Activated naive CD8-positive, alpha-beta T cell treated with anti-CD3 and anti-CD28 coated beads, Interleukin-2, amount 50 U/mL, for 16 hours (primary cell): ENCODE measurements at places on chromosomes 4 and X.

GRCh38 chrX:15882704-15883539, 28.3 kb upstream of the AP1S2 start:
- no peak for DNase-seq

GRCh38 chr4:57726154-57726553, 616.0 kb upstream of the IGFBP7 start:
- no peak for DNase-seq

DNA sequence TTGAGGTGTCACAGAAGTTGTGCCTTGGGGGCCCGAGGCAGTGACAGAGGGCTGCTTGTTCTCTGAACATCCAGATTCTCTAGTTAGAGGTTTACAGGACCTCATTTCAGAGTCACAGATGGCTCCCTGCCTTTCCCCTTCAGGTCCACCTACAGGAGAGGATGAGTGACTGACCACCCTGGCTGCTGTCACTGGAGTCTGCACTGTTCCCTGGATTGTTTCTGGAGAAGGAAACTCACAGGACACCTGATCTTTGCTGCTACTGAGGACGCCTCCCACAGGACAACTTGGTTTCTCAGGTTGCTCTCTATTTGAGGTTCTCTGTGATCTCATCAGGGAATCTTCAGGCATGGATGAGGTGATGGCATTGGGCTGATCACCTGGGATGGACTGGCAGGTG, 58.3 kb downstream of the GPRIN3 start:
- DNase-seq: no peak

- no peak for DNase-seq
Observed at GRCh38 chr4:26992657-26993361, 132.2 kb downstream of the STIM2 start.

DNA sequence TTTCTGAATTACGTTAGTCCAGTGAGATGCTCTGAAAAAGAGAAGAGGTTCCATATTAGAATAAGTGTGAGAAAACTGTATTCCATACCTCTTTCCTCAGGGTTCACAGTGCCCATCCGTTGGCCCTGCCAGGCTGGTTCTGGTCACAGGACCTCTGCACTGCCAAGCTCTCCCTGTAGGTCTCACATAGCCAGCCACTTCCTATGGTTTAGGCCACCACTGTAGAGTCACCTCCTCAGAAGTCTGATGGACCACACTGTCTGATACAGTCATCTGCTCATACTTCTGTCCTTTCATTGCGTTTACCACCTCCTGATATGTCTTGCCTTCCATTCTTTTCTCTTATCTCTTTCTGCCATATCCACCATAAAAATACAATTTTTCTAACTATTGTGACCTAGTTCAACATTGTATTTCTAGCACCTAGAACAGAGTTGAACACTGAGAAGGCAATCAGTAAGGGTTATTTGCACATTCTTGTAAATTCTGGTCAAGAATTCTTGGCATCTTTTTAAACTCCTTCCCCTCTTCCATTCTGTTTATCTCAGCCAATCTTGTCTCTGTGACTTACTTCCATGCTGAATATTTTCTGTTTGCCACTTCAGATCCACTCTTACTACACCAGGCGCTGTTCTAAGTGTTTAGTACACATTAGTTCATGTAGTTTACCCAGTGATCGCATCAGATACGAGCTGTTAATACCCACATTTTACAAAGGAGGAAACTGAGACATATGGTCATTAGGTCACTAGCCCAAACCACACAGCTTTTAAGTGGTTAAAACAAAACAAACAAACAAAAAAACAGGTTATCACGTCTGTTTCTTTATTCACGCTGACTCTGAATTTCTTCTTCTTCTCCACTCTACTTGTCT, 125.6 kb downstream of the CBR4 start:
- no peak for DNase-seq

- no peak for DNase-seq
Observed at GRCh38 chr4:119604266-119604665, 24.3 kb downstream of the PDE5A start.

GRCh38 chr4:185792384-185793115, 19.4 kb downstream of the SORBS2 start:
- no peak for DNase-seq

DNA sequence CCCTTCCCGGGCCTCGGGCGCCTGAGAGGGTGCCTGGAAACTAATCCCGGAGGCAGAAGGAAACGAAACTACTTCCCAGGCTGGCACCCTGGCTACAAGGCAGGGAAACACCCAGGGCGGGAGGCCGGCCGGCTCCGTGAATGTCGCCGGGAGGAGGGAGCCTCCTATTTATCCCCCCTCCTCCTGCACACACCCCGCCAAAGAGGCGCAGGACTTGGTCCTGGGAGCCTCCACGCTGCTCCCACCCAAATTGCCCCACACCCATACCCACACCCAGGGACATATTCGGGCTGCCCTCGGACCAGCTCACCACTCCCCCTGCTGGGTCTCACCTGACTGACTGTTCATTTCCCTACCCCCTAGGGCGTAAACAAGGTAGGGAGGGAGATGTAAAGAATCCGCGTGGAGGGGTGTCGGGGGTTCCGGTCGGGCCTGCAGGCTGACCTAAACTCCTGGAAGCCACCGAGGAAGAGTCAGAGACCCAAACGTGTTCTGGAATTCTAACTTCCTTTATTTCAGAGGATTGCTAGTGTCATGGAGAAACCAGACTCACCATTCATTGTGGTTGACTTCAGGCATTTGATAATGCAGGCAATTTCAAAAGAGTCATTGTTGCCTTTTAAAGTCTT, at the start of gene BTC:
Gene BTC (minus strand): TSS at position 142 of the 629 bp plus-strand sequence. CDS start 198 bp downstream, outside the sequence.
- no peak for DNase-seq

- no peak for DNase-seq
Observed at GRCh38 chr4:8261851-8262535, 7.6 kb upstream of the HTRA3 start.

- no peak for DNase-seq
Observed at GRCh38 chrX:40021647-40022046, 76.1 kb downstream of the BCOR start.

DNA sequence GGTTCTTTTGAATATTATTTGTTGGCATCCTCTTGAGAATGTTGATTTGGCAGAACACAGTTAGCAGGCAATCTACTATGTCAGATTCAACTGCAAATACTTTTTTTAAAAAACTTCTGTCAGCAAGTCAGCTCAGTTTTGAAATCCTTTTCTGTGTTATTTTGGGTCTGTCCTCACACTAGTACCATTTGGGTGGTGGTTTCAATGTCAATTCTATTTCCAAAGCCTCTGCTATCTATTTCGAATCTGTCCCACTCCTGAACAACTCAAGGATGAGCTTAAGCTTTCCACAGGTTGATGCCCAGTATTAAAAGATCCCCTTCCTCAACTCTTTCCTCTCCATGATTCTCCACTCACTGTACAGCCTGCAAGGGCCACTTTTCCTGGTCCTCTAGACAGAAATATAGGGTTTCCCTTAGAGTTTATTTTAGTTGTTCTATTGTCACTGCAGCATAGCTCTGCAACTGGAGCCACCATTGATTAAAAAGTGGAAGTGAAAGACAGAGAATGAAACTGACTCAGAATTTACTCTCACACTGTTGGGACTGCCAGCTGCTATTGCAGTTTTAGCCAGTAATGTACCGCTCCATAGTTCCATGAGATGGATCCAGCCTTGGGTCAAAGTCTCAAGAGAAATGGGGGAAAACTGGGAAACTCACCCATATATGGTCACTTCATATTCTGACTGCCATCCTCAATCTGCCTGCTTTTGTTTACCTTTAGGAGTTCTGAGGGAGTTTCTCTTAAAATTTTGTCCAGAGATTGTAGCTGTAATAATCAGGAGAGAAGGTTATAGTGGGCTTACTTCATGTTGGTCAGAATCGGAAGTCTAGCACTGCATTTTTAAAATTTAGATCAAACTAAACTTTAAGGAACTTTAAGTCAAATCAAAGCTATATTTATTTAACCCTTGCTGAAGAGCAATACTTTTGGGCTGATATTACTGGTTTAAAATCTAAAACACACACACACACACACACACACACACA, 14.6 kb downstream of the HDX start:
- no peak for DNase-seq

- no peak for DNase-seq
Observed at GRCh38 chr4:94226763-94227162, 19.1 kb downstream of the SMARCAD1 start.

- no peak for DNase-seq
Observed at GRCh38 chr4:20020056-20020455, 231.6 kb upstream of the SLIT2 start.

GRCh38 chr4:107870236-107870635, 45.5 kb downstream of the SGMS2 start:
- no peak for DNase-seq

- no peak for DNase-seq
Observed at GRCh38 chr4:38620065-38620464, 43.9 kb upstream of the KLF3 start.

DNA sequence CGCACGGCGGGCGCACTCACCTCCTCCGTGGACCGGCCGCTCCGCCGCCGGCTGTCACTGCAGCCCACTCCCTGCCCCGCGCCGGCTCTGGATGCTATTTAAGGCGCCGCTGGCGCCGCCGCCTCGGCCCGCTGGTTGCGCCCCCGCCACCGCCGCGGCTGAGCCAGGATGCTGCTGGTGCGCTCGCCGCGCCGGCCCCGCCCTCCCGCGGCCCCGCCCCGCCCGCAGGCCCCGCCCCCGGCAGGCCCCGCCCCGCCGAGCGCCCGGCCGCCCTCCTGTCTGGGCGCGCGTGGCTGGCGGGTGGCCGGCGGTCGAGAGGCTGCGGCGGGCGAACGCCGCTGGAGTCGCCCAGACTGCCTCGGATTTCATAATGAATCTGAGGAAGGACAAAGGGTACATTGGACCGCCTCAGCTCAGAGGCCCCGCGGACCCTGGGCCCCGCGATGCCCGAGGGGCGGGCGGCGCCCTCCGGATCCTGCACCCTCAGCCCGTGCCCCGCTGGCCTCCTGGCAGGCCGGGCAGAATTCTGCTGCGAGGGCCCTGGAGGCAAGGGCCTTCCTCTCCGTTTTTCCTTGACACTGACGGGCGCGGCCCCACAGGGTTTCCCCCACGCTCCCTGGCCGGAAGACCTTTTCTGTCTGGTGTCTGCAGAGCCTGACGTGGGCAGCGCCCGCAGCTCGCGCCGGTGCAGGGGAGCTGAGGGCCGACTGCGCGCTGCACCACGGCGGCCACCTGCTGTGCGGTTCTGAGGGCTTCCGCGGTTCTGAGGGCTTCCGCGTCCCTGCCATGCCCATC, at the start of gene ACSL1:
Gene ACSL1 (minus strand): TSS at position 73 of the 795 bp plus-strand sequence. CDS start 22,454 bp downstream, outside the sequence.
- peak; percentile 43 for DNase-seq

DNA sequence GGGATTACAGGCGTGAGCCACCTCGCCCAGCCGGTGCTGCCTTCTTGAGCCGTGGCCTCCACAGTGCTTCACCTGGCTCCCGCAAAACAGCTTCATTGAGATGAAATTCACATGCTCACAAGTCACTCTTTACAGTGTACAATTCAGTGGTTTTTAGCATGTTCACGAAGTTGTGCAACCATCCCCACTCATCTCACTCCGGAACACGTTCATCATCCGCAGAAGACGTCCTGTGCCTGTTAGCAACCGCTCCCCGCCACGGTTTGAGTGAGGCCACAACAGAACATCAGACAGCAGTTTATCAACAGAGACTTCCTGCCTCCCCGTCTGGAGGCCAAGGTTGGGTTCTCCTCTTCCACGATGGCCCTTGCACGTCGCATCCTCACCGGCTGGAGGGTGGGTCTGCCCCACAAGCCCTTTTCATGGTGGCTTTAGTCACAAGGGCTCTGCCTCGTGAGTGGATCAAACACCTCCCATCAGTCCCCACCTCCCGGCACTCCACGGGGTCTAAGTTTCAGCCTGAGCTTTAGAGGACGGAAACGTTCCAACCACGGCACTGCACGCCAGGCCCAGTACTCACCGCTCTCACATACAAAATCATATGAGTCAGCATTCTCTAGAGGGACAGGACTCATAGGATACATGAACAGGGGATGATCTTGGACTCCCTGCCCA, 29.6 kb upstream of the SPON2 start:
- peak; percentile 46 for DNase-seq

- no peak for DNase-seq
Observed at GRCh38 chr4:142365391-142365790, 480.7 kb downstream of the INPP4B start.

- DNase-seq: no peak
Observed at GRCh38 chr4:122652379-122652778, 31.5 kb upstream of the IL21 start.

- no peak for DNase-seq
Observed at GRCh38 chr4:38275331-38276100, 315.3 kb downstream of the PTTG2 start.

GRCh38 chr4:101914761-101915160, 124.2 kb downstream of the BANK1 start:
- DNase-seq: no peak

GRCh38 chr4:84892950-84893349, 73.5 kb downstream of the WDFY3 start:
- no peak for DNase-seq

DNA sequence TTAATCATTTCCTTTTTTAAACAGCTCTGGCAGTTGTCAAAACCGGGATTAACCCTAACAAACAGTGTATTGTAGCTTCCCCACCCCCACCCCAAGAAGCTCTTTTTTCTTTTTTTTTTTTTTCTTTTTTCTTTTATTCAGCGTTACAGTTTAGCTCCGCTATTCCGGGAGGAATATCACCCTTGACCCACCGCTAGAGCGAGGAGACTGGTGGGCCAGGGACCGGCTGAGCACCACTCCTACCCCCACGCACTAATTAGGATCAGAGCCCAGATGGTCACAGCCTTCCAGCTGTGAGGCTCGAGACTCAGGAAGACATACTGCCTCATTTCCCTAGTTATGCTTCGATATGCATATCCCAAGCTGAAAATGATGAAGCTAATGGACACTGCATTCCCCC, 2.0 kb downstream of the PARM1 start:
- DNase-seq: no peak

DNA sequence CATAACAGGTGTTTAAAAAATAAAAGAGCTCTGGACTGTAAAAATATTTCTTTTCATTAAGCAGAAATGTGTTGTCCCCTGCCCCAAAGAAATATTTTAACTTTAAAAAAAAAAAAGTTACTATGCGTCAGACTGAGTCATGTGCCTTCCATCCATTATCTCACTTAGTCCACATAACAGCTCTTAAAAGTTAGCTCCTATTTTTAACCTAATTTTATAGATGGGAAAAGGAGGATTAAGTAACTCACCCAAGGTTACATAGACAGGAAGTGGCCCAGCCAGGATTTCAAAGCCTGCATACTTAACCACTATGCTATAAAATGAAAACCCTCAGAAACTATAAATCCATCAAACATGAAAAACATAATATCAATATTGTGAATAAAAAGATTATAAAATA, 97.7 kb downstream of the MANBA start:
- DNase-seq: no peak

GRCh38 chr4:18297684-18298083, 276.1 kb upstream of the LCORL start:
- DNase-seq: no peak

- no peak for DNase-seq
Observed at GRCh38 chr4:33924239-33924638, 2320.1 kb downstream of the ARAP2 start.

DNA sequence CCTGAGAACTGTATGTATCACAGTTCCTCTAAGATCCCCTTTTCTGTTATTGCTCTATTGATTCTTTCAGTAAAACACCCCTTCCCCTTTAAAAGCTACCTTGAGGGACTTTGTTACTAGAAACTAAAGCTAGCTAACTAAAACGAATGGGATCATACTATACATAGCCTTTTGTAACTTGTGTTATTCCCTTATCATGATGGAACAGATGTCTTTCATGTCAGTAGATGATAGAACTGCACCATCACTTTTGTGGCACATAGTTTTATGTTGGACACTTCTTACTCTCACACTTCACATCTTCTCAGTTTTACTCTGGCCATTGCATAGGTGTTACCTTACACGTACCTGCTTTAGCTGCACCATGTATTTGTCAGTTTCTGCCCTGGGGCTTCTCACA, 46.6 kb upstream of the PGRMC2 start:
- DNase-seq: no peak

- DNase-seq: no peak
Observed at GRCh38 chr4:89305712-89306437, 1.7 kb downstream of the GPRIN3 start.
